NB4 (cell line): ENCODE measurements at places on chromosomes 11 and 22.
A peak's percentile ranks its signal among the peaks of the same experiment; 100 is the strongest.

DNA sequence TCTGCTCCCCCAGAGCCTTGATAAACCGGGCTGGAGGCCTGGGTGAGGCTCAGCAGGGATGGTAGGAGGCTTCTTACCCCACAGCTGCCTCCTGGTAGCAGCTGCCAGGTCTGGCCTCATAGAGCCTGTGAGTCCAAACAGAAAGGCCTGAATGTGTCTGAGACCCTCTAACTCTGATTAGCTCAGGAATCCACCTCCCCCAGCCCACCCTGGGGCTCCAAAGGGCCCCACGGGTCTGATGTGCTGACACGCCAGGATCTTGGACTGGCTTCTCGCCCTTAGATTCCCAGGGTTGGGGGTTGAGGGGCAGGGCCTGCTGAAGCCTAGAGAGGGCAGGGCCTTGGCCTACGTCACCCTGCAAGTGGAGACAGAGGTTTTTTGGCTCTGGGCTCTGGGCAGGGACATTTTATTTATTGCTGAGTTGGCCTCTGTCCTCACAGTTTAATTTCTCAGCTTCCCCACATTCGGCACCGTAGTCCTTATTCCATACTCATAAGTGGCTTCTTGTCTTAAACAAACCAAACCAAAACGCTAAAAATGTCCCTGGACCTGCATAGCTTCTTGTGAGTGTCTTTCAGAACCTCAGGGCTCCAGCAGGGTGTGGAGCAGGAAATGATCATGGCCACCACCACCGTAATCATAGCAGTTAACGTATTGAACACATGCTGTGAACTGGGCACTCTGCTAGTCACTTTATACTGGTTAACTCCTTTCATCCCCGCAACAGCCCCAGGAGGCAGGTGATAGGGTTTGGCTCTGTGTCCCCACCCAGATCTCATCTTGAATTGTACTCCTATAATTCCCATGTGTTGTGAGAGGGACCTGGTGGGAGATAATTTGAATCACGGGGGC is 25.1 kb downstream of the KIAA1671 start:
- DNase-seq, result no peak

DNA sequence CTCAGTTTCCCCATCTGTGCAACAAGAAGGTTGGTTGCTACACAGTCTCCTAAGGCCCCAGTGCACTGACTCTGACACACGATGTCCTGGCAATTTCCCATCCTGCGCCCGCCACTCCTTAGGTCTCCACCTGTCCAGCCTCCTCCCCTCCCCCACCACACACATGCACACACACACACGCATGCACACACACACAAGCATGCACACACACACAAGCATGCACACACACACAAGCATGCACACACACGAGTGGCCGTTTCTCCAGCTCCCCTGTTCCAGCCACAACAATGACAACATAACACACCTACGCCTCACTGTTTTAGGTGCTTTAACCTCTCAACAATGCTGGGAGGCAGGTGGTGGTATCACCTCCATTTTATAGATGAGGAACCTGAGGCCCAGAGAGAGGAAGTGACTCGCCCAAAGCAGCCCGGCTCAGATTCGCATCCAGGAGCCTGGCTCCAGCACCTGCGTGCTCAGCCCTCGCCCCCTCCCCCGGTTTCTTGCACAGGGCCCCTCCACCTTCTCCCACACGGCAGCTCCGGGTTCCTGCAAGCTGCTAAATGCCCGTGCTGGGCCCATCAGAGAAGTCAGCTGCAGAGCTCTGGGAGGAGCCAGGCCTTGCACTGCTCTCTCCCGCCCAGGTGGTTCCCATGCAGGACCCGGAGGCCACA is 13.0 kb downstream of the CYTH4 start:
- DNase-seq, result peak; percentile 50

DNA sequence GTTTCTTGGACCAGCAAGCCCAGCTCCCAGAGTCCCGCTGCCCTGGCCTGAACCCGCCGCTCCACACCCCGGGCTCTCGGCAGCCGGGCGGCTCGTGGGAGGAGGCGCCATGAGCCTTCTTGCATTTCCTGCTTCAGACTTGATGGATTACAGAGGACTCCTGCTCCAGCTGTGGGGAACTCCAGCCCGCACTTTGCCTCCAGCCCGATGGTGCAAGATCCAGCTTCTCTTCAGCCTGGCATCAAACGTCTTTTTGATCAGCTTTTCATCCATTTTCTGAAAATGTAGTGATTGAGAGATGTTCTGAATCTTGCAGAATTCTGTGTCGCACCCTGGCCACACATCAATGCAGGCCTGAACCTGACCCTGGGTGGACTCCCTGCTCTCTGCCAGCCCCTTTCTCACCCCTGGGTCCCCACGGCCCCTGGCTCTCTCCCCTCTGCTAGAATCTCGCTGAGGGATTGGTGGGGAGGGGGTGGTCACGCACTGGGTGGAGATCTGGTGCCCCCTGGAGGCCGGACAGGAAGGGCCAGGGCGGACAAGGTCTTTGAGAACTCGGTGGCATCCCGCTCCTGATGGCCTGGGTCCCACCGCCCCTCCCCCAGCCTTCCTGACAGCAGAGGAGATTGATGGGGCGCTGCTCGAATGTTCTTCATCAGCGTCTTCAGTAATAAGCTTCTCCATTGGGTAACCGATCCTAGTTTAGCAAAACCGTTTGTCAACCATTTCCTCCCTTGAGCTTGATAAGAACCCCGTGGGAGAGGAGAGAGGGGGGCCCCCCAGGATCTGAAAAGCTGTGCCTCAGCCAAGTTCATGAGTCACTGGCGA is 12.1 kb upstream of the NFAM1 start:
- DNase-seq, result peak; percentile 94

- DNase-seq, result peak; percentile 94
Observed at GRCh38 chr11:128496692-128497060, 90.7 kb downstream of the ETS1 start.

DNA sequence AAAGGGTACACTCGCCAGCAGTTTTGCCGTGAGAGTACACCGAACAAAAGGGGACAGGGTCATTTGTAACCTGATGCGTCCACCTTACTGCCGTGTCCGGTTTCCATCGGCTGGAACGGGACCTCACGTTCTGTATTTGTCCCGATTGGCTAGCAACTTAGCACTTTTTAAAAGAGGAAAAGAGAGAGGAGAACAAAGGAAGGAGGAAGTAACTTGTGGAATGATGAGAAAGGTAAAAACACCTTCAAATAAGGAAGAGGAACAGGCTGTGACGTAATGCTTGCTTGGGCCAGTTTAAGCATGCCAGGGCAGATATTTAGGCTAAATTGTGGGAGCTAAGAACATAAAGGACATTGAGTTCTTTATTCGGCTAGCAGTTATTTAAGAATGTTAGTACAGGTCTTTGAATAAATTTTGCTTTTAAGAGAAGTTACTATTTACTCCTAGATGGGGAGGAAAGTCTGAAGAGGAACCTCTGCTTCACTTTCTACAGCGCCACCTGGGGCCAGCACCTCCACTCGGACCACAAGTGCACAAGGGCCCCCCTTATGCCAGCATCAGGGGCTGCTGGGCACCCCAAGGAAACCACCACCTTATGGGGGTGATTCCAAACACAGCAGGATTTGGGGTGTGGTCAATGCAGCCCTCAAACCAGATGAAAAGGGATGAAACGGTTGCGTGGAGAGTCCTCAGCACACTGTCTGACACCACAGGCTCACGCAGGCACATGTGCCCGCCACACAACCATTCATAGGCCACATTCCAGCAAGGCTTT is 5.8 kb downstream of the ARSA start:
- peak; percentile 36 for DNase-seq

- DNase-seq, result peak; percentile 93
Observed at GRCh38 chr11:68257477-68258362, 14.1 kb downstream of the C11orf24 start.

DNA sequence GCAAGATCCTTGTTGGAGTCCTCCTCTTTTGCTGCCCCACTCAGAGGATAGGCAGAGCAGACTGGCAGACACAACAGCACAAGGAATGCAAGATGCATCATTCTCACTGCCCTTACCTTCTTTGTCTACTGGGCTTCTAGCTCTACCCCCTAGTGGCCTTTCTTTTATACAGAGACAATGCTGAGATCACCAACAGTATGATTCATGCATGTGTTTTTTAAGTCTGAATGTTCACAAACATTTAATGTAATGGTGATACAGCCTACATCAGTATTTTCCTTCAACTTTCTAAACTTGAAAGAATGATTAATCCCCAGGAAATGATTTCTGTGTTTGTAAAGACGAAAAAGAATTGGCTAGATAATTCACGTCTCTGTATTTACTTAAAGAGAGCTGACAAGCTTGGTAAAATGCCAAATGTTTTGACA is at the start of gene MMP10:
MMP10 (minus strand) TSS at position 138 of the 428 bp plus-strand sequence; CDS start at position 101, 37 bp downstream.
- peak; percentile 11 for DNase-seq

DNA sequence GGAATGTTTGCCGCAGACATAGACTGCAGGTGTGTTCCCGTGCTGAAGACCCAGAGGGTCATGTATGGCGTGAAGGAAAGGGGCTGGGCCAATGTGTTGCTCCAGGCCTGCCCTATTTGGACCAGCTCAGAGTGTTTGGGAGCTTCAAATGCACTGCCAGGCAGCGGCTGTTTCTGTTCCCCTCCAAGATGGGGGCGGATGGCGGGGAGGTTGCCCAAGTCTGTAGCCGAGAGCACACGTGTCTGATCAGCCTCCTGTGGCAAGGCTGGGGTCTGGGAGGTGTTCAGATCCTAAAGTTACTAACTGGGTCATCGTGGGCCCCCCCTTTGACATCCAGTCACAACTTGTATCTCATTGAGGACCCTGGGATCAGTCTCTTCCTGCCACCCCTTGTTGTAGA is 45.5 kb downstream of the CACNA1I start:
- no peak for DNase-seq
